Activated CD4-positive, alpha-beta T cell treated with anti-CD3 and anti-CD28 coated beads, Interleukin-2, amount 10 ng/mL, durations not matched to agents 7 days and 5 days (primary cell): ENCODE measurements at places on chromosomes 1 and 21. TPM values are rescaled to one million over a fixed set of nuclear protein-coding genes. Genes with fewer than 3 reads are reported as not detected.
A peak's percentile ranks its signal among the peaks of the same experiment; 100 is the strongest.

- no peak for DNase-seq
- H3K27me3 ChIP-seq = no peaks in the 10 kb centered on the region
- H3K4me1 ChIP-seq = peaks cover 67% of the 10 kb centered on the region
- no peak overlapping the region for H3K4me3 ChIP-seq
- peak overlapping the region; percentile 76 for H3K27ac ChIP-seq
Measured at GRCh38 chr1:2288816-2289536, 60.9 kb downstream of the SKI start.

DNA sequence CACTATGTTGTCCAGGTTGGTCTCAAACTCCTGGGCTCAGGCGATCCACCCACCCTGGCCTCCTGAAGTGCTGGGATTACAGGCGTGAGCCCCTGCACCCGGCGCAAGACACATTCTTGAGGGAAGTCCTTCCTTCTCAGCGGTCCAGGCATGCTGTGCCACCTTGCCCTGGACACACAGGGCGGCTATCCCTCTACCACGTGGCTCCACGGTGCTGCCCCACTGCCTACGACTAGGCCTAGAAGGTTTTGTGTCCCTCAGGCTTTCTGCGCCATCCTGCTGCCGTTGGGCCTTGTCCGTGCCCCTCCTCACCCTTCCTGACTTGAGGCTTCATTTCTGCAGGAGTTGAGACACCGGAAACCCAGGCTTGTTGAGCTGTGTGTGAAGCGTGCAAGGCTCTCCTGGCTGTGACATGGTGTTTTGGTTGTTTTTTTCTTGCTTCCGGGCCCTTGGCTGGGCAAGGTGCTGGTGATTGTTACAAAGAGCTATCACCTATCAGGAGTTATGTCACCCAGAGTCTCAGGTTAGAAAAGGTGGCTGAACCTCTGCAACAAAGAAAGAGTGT, 13.9 kb downstream of the C1orf174 start:
- H3K27ac ChIP-seq = peak overlapping the region; percentile 60
- DNase-seq = no peak
- no peaks in the 10 kb centered on the region for H3K27me3 ChIP-seq
- peaks cover 22% of the 10 kb centered on the region for H3K4me1 ChIP-seq
- H3K36me3 ChIP-seq = peaks cover 40% of the 10 kb centered on the region
- H3K4me3 ChIP-seq = no peak overlapping the region

GRCh38 chr1:236904892-236905741, 99.1 kb downstream of the MT1HL1 start:
- H3K36me3 ChIP-seq = peaks cover 16% of the 10 kb centered on the region
- H3K27ac ChIP-seq = no peak overlapping the region
- H3K4me1 ChIP-seq = no peaks in the 10 kb centered on the region
- no peak for DNase-seq

DNA sequence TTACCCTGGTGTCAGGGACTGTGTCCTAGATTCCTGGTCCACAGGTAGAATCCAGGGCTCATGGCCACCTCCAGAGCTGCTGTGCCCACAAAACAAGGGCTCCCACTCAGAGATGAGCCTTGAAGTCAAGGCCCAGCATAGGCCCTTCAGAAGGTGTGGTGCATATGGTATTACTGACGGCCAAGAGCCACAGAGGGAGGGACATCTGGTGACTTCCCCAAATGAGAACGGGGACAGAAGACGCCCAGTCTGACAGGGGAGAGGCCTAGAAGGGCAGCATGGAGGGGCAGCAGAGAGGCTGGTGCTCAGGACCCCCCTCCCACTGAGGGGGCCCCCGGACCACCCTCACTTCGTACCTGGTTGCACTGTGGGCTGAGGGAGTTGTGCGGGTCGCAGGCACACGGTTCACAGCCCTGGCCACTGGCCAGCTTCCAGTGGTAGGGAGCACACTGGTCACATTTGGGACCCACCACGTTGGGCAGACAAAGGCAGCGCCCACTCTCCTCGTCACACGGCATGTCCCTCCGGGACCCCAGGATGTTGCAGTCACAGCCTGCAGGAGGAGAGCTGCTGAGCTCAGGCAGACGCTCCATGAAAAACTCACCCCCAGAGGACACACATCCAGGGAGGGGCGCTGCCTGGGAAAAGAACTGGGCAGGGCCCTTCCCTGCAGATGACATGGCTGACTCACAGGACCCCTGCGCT, 25.0 kb downstream of the LAMB3 start:
- H3K4me3 ChIP-seq = no peak overlapping the region
- H3K4me1 ChIP-seq = no peaks in the 10 kb centered on the region
- no peaks in the 10 kb centered on the region for H3K27me3 ChIP-seq
- no peak overlapping the region for H3K27ac ChIP-seq
- DNase-seq = no peak
- H3K36me3 ChIP-seq = no peaks in the 10 kb centered on the region

DNA sequence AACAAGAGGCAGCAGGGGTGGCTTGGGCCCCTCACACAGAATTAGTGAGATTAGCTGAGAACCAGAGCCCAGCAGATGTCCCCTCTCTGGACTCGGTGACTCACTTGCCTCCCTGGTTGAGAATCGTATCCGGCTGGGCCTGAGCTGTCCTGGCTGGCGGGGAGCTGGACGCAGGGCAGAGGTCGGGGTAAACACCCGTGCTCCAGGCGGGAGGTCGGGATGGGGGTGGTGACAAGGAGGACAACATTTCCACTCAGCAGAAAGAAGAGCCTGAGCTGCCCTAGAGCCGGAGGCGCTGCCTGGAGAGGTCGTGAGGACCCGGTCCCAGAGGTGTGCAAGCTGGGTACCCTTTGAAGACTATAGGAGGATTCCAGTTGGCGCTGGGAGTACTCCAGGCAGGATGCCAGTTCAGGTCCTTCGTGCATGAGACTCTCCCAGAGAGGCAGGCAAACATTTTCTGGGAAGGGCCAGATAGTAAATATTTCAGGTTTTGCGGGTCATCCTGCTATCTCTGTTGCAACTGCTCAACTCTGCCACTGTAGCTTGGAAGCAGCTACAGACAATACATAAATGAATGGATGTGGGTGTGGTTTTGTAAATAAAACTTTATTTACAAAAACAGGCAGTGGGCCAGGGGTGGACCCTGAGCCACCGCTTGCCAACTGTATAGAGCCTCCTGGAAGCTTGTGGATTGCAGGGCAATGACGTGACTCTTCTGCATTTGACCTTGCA, 116.8 kb upstream of the WNT4 start:
- no peaks in the 10 kb centered on the region for H3K36me3 ChIP-seq
- peaks cover 2% of the 10 kb centered on the region for H3K27me3 ChIP-seq
- DNase-seq = no peak

The HSD17B7 gene
- 22.5 TPM for total RNA-seq

The SIPA1L2 gene
- total RNA-seq = 0.62 TPM
